DMS79 (cell line): ENCODE measurements at places on chromosomes 4 and X.
A peak's percentile ranks its signal among the peaks of the same experiment; 100 is the strongest.

DNA sequence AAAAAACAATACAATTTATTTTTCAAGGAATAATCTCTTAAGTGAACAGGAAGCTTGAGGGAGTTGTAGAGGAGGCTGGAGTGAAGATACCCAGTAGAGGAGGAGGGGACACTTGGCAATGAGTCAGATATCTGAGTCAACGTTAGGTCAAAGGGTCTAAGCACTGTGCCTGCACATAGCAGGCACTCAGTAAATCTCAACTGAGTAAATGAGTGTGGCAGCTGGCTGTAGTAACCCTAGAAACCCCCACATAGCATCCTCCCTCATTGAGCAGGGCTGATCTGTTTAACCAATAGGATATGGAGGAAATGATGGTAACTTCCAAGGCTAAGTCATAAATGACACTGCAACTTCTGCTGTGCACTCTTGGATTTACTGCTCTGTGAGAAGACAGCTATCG, 186.0 kb upstream of the FAM241A start:
- DNase-seq = no peak

DNA sequence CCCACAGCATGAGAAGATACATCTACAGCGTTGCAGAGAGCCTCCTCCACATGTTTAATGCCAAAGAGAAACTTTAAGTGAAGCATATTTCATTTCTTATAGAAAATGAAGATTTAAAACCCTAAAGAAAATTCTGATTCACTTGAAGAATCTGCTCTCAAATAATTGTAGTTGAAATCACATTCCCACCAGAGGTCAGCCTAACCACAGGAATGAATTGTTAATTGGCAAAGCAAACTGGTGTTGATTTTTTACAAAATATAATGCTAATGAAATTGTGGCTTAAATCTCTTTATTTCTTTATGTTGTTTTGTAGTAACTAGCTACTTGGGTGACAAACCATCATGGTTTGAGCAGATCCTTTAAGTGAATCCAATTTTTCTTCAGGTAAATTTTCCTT, 31.1 kb upstream of the WDR17 start:
- DNase-seq = no peak

GRCh38 chr4:121707344-121707743, 10.6 kb upstream of the ANXA5 start:
- no peak for DNase-seq

GRCh38 chr4:10030972-10031667, 9.8 kb upstream of the SLC2A9 start:
- DNase-seq = no peak

DNA sequence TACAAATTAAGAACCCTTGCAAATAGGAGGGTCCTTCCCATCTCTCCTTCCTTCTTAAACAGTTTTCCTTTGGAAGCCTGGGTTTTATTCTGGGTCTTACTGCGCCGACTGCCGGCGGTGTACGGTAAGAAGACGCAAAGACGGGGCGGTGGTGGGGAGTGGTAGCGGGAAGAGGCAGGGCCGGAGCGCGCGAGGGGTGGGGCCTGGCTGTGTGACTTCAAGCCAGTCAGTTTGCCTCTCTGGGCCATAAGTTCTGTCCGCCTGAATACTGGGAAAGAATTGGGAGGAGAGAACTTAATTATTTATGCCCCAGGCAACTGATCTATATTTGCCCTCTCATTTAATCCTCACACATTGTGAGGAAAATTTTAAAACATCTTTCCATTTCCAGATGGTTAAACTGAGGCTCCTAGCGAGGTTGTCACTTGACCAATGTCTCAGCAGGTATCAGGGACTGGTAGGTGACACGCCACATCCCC, 726 bp upstream of the KANTR start:
- DNase-seq = peak; percentile 44

DNA sequence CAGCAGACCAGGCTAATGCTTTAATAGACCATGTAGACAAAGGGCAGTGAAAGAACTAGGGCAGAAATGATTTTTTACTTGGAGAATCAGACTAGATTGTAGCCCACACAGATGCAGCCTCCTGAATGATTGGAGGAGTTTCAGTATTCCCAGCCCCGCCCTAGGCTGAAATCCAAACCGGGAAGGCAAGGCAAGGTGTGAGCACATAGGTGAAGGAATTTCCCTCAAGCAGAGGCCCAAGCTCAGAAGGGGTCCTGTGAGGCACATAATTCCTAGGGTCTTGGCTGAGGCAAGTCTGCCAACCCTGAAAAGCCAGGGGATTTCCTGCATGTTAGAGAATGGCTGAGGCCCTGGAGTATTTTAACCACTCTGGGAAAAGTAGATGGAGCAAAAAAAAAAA, 56.4 kb upstream of the PAK3 start:
- DNase-seq = no peak

GRCh38 chr4:172751550-172751949, 417.1 kb upstream of the GALNT7 start:
- peak; percentile 5 for DNase-seq
